Cerebellar nuclear complex (tissue), 1 donor: ENCODE measurements at places on chromosomes 13 and 19.

GRCh38 chr13:80881034-80881433 lies 540.1 kb upstream of the SPRY2 start:
- no peak for DNase-seq

- DNase-seq: no peak
Measured at GRCh38 chr19:40650749-40651305, 39.6 kb downstream of the NUMBL start.

DNA sequence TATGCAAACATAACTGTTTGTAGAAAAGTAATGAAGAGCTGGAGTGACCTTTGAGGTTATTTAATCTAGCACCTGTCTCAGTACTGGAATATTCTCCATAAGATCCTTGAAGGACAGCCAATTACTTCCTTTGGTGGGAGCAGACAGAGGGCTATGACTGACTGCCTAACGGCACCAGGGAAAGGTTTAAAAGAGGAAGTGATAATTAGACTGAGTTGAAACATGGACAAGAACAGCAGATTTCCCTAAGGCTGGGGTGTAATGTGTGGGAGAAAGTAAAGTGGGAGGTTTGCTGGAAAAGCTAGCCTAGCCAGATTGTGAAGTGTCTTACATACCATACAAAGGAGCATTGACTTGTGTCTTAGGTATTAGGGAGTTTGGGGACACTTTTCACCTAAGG lies 191.3 kb upstream of the PCDH9 start:
- DNase-seq: no peak

GRCh38 chr19:33207040-33207620 lies 13.0 kb downstream of the LRP3 start:
- no peak for DNase-seq

DNA sequence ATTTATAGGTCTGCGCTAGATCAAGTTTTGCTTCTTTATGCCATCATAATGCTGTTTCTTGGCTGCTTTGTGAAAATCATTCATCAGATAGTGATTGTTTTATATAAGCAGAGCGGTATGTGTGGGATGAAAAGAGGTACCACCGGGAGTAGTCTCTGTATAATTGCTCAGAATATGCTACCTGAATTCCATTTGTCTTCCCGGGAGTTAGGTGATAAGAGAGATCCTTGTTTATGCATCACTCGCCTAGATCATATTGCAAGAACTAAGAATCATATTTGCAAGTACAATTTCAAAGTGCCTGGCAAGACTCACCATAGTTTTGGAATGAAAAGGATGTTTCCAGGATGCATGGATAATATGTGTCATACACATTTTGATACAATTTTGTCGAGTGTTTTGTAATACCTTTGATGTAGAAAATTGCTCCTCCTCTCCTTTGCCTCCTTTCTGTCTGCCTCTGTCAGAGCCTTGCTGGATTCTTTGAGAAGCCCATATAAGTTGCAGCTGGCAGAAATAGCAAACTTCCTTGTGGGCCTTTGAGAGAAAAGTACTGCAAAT lies 1306.0 kb upstream of the SLC10A2 start:
- DNase-seq: no peak

- DNase-seq: no peak
Measured at GRCh38 chr19:35436477-35437405, 11.3 kb upstream of the FFAR2 start.

GRCh38 chr13:19182536-19182935 lies 912 bp upstream of the TUBA3C start:
- no peak for DNase-seq

GRCh38 chr13:113403255-113404104 lies 39.5 kb upstream of the GRTP1 start:
- DNase-seq: no peak

DNA sequence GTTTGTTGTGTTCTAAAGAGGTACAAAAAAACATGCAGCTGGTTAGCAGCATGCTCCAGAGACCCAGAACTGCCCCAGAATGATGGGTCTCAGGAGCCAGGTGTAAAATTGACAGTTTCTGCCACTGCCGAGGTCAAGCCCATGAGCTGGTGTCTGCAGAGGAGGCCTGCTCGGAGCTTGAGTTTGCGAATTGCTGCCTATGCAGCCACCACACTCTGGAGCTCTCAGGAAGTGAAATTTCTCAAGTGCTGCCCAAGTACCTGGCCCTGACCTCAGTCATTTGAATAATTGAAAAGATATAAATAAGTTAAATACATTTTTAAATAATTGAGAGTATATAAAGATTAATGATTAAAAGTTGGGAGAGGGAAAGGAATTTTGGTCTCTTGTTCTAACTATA lies 66.4 kb downstream of the ZAR1L start:
- DNase-seq: no peak

- DNase-seq: no peak
Measured at GRCh38 chr13:30037306-30037705, 186.9 kb upstream of the UBL3 start.

DNA sequence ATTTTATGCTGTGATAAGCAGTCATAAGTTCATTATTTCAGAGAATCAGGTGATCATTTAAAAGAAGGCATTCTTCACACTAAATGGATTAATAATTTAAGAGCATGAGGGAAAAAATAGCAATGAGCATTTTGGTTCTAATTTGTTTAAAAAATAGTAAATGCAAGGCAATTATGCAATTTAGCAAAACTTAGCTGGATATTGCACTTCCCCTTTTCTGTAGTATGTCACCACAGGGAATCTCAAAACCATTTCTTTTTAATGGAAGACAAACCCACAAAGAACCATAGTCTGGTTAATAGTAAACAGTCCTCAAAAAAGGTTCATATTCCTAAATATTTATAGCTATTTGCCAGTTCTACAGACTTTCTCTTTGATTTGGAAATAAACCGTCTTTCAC lies 30.2 kb downstream of the COG6 start:
- DNase-seq: no peak

DNA sequence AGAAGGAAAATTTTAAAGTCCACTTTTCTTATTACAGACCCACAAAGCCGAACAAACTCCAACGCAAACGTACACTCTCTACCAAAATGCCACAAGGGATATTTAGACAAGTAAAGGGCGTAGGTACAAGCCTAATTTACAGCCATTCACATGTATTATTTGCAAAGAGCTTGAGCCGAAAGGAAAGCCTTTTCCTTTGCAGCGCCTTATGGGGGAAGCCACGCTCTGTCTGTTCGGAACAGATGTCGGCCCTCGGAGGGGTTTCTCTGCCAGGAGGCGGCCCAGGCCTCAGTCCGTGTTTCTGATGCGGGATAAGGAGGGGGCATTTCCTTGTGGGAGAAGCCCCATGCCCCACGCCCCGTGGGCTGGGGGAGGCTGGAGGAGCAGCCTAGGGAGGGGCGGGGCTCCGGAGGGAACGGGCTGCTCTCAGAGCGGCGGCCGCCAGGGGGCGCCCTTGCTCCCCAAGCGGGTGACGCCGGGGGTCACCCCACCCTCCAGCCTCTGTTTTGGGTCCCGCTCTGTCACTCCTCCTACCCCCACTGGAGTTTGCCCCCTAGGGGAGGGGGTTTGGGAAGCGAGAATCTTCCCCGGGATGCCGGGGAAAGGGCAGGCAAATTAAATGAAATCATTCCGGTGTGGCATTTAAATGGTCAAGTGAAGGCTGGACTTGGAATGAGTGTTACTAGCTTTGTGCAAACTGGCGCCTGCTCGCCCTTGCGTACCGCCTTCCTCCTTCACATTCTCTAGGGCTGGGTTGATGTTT lies 2.9 kb downstream of the HTR2A start:
- DNase-seq: no peak
